Caudate nucleus (tissue), 63 donors: ENCODE measurements at places on chromosomes 12 and 14.

DNA sequence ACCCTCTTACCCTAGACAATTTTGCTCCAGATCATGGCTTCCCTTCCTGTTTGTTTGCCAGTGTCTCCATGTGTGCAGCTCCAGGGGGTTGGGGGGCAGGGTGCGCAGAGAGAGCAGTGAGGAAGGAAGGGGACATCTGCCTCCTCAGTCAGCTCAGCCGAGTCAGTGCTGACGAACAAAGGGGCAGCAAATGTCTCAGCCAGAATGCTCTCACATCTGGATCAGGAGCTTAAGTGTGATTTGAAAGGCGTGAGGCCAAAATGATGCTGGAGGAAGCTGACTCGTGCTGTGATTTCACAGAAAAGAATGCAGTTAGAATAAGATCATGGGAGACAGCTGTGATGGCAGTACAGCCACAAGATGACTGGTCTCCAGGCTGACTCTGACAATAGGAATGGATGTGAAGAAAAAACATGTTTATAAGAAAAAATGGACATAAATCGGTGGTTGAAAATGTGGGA, 27.1 kb upstream of the CDK17 start:
- DNase-seq: peak; percentile 15

DNA sequence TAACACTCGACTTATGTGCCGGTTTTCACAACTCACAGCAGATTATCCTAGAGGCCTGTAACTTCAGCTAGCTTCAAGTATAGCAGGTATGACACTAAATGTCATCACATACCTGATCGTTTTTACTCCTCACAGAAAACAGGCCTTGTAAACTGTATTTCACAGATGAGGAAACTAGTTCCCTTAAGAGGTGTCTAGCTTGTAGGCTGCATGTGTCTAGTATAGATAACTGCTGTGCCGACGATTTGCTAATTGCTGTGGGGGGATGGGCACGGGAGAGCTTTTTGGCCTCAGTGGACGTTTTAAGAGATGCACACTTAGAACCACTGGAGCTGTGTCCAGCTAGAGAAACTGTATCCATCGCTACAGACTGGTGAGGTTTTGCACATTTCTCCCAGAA, 78.8 kb downstream of the PAPOLA start:
- DNase-seq: no peak

- no peak for DNase-seq
Measured at GRCh38 chr14:100746326-100746725, 19.6 kb downstream of the DLK1 start.

- no peak for DNase-seq
Measured at GRCh38 chr14:100790502-100791347, 35.2 kb upstream of the MEG3 start.

DNA sequence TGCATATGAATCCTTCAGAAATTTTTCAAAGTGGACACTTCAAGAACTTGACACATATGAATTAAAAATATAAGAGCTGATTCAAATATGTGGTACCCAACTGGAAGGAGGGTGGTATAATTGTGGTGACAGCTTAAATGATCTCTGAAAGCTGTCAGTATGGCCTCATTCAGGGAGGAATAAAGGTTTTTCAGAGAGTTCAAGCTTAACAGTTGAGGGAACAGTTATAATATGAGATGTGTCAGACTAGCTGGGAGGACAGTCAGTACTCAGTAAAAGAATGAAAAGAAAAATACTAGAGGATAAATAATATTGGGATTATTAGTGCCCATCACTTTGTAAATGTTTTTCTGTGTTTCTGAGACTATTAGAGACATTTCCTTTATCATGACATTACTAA, 277.5 kb downstream of the RASSF9 start:
- no peak for DNase-seq

- no peak for DNase-seq
Measured at GRCh38 chr14:24634158-24634557, at the start of gene GZMB. GZMB (minus strand) TSS chr14:24634190; CDS start chr14:24634160, 30 bp downstream.
